NCI-H510A treated with DMSO at 0.1 percent for 48 hours (cell line): ENCODE measurements at places on chromosomes 11 and 22.

GRCh38 chr11:10095412-10096208, 198.4 kb downstream of the SBF2 start:
- no peak for DNase-seq

DNA sequence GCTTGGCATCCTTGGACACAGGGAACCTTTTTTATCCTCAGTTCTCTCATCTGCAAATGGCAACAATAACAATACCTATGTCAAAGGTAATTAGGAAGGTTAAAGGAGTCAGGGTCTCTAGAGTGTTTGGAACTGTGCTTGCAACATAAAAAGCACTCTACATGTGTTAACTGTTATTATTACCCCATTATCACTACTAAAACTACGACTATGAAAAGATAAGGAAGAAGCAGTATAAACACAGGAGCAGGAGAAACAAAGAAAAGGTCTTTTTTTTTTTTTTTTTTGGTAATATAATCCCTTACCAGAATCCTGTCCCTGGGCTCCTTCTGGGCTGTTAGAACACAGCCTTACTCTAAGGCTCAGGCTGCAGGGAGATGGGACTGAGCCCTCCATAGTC, 348.2 kb downstream of the CADM1 start:
- DNase-seq = no peak

GRCh38 chr11:64222651-64223000, 3.4 kb downstream of the TRPT1 start:
- no peak for DNase-seq

DNA sequence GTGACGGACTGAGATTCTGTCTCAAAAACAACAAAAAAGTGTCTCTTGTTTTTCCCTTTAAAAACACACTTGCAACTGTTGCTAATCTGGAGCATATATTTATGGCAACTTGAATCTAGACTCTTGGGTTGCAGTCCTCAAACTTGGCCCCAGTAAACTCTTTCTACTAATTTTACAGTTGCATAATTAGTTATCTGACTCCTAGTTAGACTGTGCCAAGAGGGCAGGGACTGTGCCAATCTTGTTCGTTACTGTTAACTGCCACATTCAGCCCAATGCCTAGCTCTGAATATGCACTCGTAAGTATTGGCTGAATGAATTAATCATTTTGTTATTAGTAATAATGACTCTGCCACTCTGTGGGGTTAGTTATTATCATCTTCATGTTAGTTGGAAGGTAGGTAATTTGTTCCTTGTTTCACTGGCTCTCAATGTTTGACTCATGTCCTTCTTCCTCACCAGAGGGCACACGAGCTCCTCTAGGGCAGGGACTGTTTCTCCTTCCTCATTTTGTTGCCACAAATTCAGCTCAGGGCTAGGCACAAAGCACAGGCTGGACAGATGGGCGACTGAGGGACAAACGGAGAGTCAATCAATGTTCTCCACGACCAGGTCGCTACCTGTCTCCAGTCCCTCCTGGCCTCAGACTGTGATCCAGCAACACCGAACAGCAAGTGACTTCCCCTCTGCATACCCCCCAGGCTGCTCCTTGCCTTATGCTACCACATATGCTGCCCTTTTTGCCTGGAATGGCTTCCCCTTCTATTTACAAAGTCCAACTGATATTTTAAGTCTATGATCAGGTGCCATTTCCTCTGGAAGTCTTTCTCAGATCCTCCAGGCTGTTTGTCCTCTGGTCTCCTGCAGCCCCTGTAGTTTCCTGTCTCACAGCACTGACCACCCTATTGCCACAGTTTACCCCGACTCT, 9.0 kb downstream of the CLPB start:
- no peak for DNase-seq

DNA sequence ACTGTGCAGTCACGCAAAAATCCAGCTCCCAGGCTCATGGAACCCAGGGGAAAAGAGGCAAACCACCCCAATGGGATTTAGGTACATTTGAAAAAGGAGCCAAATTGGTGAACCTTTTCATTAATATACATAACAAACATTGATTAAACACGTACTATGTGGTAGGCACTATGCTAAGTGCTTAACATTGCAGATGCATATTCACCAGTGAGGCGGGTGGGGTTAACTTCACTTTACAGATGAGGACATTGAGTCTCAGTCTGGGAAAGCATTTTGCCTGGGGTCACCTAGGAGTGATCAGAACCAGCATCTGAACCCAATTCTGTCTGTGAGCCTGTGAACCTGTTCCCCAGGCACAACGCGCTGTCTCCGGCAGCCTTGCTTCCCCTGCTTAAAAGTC, 146.3 kb downstream of the COMMD9 start:
- DNase-seq = no peak

DNA sequence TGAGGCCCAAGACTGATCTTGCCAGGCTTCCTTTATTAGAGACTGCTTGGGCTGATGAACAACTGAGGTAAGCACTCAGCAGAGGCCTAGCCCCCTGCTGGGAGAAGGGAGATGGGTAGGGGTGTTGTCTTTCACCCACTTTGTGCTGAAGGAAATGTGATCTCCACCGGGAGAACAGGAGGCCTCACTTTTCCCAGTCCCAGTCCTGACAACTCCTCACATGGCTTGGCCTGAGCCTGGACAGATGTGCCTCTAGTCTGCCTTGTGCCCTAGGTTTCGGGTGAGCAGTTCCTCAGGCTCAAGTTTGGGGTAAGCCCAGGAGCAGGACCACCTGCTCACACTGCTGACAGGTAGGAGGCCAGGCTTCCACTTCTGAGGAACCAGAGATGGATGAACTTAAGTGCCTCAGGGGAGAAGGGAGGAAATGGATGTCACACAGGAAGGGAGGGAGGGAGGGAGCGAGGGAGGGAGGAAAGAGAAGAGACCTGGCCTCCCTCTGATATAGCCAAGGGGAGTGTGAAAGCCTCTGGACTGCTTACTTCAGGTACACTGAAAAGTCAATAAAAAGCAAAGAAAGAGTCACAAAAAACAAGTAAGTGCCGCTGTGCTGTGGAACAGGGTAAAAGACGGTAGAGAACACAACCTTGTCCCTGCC, 8.1 kb downstream of the CLPB start:
- DNase-seq = peak; percentile 44

DNA sequence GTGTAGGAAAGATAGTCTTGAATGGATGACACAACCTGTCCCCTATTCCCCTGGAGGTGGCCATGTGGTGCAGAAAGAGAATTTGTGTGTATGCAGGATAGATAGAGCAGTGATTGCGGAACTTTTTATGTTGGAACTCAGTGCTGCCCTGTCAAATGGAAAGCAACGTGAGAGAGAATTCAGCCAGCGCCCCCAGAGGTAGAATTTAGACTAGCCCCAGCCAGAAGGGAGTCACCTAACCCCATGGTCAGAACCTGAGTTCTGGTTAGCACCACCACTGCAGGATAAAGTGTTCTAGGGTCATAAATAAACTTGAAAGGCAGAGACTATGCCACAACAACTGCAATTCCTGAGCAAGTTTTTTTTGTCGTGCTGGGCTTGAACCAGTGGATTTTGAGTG, 152.9 kb upstream of the GRIA4 start:
- no peak for DNase-seq

- DNase-seq = no peak
Observed at GRCh38 chr22:44193535-44193891, 12.8 kb downstream of the PARVG start.

DNA sequence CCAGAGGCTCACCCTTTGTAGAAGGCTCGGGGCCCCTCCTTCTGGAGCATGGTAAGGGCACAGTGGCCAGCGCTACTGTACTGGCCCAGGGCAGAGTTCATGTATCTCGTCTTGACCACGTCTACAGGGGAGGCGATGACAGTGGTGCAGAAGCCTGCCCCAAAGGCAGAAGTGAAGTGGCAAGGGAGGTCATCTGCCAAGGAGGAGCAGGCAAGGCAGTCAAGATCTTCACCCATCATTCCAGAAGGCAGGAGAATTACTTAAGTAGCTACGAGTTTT, 7.2 kb downstream of the UCP2 start:
- DNase-seq = no peak

GRCh38 chr11:3123761-3124733, 41.1 kb downstream of the OSBPL5 start:
- no peak for DNase-seq

GRCh38 chr11:116037861-116038260, 533.6 kb upstream of the CADM1 start:
- DNase-seq = no peak

DNA sequence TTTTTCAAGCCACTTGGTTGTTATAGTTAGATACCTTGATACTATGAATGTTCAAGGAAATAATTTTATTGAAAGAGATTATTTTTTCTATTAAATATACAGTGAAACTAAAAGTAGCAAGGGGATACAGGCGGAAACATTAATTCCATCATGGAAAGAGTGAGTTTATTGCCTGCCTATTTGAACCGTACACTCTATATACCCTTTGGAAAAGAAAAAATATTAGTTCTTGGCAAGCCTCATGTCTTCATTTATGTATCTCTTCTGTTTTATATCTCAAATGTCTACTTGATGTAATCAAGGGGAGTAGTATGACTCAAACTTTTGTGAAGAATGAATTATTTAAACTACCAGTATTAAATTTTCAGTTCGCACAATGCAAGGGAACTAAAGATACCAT, 54.0 kb downstream of the GAS2 start:
- no peak for DNase-seq

DNA sequence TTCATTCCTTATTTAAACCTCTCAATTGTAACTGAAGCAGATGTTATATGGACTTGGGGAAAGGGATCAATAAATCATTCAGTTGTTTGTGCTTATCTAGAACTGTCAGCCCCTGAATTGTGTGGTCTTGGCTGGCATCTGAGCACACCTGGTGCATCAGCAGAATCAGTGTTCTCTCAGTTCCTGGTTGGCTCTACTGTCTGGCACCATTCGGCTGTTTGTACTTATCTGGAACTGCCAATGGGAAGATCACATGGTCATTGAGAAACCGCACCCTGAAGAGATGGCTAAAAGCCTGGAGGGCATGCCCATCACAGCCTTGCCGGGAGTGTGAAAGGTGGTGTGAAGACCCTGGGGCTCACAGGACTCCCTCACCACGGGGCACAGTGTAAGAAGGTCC, 37.1 kb upstream of the EHF start:
- no peak for DNase-seq

GRCh38 chr22:17266251-17266971, 47.2 kb upstream of the ADA2 start:
- peak; percentile 33 for DNase-seq

- peak; percentile 9 for DNase-seq
Observed at GRCh38 chr11:85137597-85137996, 489.5 kb downstream of the DLG2 start.

DNA sequence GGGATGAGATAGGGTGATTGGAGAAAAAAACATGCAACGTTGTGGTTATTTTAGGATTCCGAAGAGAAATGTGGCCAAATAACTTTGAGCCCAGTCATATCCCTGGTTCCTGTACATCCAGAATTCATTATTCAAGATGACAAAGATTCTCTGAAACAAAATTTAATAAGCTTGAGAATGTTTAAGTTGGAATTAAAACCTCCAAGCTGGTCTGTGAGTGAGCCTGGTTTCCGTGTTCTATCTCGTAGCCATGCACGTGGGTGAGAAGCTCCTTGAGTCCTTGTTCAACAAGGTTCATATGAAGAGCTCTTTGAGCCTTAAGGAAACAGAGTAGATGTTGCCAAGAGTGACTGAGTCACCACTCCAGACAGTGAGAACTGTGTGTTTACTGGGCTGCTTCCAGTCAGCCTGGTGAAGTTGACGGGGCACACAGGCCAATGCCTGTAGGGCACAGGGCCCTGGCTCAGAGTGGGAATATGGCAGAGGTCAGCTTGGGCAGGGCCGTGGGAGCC, 206.5 kb downstream of the NAV2 start:
- DNase-seq = no peak

DNA sequence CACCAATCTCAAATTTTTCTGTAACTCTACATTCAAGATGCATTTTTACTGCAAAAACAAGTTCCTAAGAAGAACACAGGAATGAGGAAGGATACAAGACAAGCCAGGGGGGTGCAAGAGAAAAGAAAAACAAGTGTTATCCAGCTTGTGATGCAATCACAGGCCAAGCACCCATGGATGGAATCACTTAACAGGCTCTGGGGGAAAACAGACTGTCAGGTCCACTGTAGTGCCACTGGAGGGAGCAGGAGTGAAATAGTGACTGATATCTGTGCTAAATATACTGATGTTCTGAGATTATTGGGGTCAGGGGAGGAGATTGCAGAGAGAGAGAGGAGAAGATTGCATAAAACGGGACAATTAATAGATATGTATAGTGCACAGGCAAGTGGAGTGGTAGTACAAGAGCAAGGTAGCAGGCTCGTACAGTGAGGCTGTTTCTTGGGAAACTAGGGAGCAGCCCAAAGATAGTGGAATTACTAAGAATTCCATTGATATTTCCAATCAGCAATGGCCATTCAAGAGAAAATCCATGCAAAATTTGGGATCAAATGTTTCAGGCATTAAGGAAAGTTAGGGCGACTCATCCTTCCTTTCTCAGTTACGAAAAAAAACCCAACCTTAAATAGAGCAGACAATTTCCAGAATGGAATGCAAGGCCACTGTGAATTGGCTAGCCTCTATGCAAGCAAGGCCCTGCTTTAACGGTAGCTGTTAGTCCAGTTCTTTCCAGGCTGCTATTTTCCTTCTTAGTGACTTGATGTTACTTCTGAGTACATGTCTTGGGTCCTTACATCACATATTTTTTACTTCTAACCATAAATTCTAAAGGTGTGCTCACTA, 52.2 kb upstream of the CEP126 start:
- DNase-seq = peak; percentile 15

DNA sequence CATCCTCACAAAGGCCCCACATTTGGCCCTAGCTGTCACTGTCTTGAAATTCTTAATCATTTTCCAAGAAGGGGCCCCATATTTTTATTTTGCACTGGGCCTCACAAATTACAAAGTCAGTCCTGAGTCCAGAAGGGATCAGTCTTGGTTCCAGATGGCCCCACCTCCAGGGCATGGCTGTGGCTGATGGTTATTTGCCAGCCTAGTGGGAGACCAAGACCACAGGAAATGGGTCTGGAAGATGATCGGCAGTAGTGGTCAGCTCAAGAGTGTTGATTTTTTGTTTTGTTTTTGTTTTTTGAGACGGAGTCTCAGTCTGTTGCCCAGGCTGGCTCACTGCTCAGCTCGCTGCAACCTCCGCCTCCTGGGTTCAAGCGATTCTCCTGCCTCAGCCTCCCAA, 47.1 kb upstream of the EMID1 start:
- no peak for DNase-seq

DNA sequence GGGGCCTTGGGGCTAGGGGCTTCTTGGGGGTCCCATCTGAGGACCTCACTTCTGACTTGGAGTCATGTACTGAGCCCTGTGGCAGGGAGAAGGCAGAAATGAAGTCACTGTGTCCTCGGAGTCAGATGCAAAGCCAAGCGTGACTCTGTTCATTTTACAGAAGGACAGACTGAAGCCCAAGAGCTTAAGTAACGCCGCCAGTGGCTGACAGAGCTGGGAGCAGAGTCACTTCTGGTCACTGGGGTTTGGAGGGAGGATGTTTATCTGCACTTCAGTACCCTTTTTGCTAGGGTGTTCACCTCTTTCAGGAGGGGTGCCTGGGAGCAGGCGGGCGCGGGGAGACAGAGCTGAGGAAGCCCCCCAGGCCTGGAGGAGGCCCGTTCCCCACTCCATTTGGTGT, 10.7 kb downstream of the CD6 start:
- DNase-seq = no peak
